ENCODE measurements at places on chromosomes 13 and 19.

DNA sequence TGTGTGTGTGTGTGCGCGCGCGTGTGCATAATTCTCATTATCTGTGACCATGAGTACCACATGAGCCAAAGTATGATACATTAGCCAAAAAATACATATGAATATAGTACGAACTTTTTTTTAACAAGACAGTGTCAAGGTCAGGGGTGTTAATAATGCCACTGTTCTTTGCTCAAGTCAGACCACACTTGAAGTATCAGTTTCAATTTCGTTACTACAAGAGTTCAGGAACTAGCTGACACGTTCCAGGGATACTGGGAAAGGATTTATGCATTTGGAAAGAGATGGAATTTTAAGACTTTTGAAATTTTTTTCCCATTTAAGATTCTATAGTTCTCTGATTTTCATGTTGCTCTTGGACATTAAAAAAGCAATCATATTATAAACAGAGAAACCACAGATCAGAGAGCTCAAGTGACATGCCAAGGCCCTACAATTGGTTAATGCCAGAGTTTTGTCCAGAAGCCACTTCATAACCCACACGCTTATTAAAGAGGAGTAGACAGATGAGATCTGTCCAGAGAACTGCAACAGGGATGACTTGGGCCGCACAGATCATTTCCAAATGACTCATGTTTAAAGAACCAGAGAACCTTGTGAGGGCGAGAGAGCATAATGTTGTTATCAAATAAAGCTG lies 718.8 kb upstream of the SGCG start:
- DNase-seq: no peak

GRCh38 chr19:29084266-29084665 lies 128.7 kb downstream of the UQCRFS1 start:
- no peak for DNase-seq

DNA sequence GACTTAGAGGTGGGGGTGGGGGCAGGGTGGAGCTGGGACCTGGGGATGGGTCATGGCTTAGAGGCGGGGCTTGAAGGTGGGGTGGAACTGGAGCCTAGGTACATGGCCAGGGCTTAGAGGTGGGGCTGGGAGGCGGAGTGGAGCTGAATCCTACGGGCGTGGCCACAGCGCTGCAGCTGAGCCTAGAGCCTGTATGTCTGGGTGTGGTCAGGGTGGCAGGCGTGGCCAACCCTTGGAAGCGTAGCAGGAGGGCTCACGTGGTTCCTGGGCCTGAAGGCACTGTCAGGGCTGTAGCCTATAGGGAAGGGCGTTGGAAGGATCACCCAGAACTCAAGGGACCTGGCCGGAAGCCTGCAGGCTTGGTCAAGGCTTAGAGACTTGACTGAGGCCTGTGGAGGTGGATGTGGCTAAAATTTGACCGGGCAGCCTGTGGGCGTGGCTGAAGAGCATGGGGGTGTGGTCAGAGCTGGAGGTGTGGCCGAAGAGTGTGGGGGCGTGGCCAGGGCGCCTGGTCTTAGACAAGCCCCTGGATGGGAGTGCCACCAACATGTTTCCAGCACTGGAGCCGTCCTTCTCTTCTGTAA lies 24.3 kb downstream of the COLGALT1 start:
- DNase-seq: peak; percentile 50

- DNase-seq: peak; percentile 33
Measured at GRCh38 chr19:36488846-36489117, 579 bp downstream of the ZNF566 start.

DNA sequence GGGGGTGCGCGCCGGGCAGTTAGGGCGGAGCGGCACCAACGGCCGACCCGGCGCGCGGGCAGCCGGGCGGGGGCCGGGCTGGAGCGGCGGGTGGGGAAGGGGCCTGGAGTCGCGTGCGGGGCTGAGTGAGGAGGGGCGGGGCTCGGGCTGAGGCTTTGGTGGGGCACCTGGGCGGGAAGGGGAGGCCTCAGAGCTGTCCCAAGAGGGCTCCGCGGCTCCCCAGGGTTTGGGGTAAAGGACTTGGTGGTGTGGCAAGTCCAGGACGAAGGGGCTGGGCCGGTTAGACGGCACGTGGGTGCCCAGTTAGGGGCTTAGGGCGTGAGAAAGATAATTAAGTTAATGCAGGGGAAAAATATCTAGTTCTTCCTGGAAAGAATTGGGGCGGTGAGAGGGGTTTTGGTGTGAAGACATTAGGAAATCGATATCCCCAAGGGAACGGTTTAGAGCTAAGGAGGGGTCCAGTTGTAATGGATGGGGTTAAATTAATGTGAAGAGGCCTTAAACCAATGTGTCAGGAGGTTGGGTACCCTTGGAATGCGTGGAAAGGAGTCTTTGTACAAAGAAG lies 496 bp downstream of the ZNF574 start:
- peak; percentile 25 for DNase-seq

GRCh38 chr13:97194479-97194878 lies 27.7 kb upstream of the MBNL2 start:
- DNase-seq: no peak

- peak; percentile 100 for DNase-seq
Measured at GRCh38 chr19:13164343-13165161, 14.3 kb downstream of the IER2 start.

DNA sequence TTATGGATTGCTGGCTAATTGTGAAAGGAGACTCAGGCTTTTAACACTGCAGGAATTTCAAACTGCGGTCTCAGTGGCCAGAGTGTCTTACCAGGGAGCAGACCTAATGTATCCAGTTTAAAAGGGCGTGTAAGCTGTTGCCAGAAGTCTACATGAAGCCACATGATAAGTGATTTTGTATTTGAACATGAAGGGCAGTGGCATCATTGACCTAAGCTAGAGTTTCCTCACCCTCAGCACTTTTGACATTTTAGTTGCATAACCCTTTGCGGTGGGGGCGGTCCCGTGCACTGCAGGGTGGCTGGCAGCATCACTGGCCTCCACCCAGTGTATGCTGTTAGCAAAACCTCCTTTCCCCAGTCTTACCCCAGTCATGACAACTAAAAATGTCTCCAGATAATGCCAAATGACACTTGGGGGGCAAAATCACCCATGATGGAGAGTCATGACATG lies 23.7 kb upstream of the GPR18 start:
- no peak for DNase-seq

DNA sequence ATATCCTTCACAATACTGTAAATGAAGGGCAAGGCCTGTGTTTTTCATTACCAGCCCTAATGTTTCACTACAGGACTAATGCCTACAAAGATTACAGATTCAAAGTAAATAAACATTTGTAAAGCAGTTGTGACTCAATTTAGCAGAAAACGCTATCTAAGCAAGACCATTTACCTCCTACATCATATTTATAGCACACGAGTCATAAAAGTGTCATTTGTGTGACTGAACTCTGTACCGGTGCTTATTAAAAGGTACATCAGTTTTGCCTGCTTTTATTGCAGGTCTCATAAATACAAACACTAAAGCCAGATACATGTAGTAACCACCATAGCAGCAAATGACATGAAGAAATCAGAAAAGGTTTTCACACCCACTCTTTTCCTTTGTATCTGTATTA lies 61.5 kb upstream of the SLC15A1 start:
- DNase-seq: no peak

GRCh38 chr13:93345024-93345423 lies 118.4 kb downstream of the GPC6 start:
- no peak for DNase-seq

DNA sequence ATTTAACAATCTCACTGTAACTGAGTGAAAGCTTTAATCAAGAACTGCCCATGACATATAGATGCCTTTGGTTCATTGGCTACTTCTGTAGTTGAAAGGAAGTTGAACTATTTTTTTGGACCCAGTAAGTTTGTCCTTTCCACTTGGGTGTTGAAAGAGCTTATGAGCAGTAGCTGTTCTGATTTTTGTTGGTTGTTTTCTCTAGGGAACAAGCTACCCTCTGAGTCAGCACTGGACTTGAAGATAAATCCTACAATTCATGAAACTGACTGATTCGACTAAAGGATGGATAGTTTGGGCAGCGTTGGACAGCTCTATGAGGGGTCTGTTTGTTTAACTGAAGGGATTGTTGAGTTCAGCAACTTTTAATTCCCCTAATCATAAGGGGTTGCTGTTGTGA lies 101.0 kb downstream of the PAN3 start:
- DNase-seq: peak; percentile 9

GRCh38 chr13:33199289-33199850 lies 86.2 kb downstream of the STARD13 start:
- DNase-seq: no peak

GRCh38 chr19:7391218-7391670 lies 42.5 kb downstream of the ARHGEF18 start:
- no peak for DNase-seq

DNA sequence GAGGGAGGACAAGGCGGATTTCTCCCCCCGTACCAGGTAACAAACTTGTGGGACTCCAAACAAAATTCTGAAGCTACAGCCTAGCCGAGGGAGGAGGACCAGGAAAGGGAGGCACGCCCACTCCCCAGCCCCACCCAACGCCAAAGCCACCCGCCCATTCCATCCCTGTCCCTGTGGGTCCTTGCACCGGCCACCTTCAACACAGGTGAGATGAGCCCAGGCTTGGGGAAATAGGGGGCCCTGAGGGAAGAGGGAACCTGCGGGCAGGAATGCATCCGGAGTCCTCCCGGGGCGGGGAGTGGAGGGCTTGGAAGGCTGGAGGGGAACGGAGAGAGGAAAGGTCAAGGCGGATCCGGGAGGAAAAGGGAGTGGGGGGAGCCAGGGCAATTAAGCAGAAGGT lies at the start of gene BEST2:
Gene BEST2 (plus strand): TSS at position 157 of the 400 bp plus-strand sequence. CDS start 802 bp downstream, outside the sequence.
- no peak for DNase-seq

DNA sequence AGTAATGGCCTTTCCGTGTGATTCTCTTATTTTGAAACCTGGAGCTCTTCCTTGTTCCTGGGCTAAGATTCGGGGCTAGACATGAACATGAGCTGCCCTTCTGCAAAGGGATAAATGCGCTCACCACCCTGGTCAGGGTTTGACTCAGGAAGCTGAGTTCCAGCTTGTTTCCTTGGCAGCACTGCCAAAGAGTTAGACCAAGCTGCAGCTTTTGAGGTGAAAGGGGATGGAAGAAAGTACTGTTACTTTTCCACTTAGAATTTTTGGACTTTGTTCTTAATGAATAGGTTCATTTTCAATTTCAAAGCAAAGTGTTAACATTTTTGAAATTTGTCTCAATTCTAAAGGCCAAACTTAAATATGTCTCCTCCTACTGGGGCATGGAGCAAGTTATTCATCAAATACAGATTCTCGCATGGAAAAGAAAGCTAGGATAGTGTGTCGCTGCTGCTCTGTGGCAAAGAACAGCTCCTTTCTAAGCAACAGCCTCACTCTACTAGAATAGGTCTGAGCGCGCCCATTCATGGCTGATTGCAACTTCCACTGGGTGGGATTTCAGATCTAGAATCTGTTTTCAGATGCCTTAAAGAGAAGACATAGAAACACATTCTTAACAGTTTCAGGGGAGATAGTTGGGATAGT lies 2.2 kb downstream of the RGCC start:
- DNase-seq: no peak

Data from A673 (cell line).